ENCODE measurements at places on chromosomes 6 and 20.

DNA sequence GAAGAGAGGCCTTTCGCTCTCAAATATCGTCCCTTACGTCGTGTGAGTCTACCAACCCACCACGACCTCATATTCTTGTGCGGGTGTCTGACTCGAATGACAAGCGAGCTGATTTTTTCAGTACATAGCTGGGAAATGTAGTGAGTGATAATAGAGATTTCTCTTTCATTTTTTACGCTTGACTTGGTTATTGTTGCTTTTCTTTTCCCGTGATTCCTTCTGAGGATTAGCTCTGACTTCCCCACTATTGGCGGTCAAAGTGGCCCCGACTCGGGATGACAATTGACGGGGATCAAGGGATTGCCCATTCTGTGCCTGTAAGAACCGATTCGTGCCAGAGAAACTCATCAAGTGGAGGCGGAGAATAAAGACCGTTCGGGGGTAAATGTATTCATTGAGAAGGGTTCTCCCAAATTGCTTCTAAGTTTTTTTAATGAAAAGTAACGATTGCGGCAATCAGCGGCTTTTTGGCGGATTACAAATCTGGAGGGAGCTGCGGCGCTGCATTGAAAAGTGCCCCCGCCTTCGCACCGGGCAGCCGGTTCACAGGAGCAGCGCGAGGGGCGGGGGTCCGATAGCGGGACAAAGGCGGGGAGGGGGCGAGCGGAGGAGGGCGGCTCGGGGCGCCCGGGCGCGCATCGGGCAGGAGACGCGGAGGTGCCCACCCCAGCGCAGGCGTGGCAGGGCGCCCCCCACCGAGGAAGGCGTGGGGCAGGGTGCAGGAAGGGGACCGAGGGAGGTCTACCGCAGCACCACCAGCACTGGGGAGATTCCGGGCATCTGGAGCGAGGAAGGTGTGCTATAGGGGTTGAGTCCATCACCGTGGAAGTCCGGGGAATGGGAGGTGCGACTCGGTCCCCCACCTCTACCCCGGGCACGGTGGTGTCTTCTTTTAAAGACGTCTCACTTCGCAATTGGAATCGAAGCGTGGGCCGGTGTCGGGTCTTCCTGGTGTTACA is 44.5 kb upstream of the OSTM1 start:
- DNase-seq, result no peak

- no peak for DNase-seq
Measured at GRCh38 chr20:54223285-54223684, 15.4 kb downstream of the PFDN4 start.

DNA sequence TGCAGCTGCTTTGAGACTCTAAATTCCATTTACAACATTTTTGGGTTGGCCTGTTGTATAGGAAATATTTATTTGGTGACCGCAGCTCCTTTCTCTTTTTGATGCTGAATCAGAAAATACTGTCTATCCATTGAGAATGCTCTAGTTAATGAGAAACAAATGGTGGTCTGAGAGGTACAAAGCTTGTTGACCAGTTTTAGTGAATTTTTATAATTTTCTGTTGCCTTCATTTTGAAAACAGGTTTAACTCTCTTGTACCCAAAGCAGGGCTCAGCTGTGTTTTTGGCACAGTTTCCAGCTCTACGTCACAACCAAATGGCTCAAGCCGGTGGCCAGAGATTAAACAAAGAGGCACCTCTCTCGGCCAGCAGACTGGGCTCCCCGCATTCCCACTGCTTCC is 113.2 kb downstream of the FNDC1 start:
- DNase-seq, result no peak

- no peak for DNase-seq
Measured at GRCh38 chr6:137033828-137034227, 10.9 kb downstream of the IL20RA start.

- DNase-seq, result no peak
Measured at GRCh38 chr20:5780846-5781217, 30.6 kb downstream of the SHLD1 start.

GRCh38 chr20:46206992-46207549 is 89.0 kb downstream of the CD40 start:
- DNase-seq, result no peak

DNA sequence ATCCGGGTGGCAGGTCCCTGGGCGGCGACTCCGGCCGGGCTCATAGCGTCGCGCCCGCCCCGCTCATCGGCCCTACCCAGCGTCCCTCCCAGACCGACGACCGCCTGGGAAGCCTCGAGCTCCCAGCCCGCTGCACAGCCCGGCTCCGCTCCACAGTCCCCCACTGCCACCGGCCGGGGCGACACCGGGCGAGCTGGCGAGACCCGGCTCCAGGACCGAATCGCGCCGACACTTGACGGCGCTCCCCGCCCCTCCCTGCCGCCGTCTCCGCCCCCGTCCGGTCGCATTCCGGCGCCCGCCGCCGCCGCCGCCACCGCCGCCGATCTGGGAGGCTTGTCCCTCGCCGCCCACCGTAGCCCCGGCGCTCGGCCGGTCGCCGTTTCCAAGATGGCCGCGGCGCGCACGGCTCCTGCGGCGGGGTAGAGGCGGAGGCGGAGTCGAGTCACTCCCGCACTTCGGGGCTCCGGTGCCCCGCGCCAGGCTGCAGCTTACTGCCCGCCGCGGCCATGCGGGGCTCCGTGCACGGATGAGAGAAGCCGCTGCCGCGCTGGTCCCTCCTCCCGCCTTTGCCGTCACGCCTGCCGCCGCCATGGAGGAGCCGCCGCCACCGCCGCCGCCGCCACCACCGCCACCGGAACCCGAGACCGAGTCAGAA is at the start of gene MAP3K4:
Gene MAP3K4, plus strand, starts transcription at position 364 of the 655 bp plus-strand sequence. Its CDS starts 163 bp downstream, at position 527.
- no peak for DNase-seq
